ENCODE measurements at places on chromosomes 2 and 18.

GRCh38 chr2:60886991-60887390, 5.6 kb downstream of the REL start:
- no peak for DNase-seq

DNA sequence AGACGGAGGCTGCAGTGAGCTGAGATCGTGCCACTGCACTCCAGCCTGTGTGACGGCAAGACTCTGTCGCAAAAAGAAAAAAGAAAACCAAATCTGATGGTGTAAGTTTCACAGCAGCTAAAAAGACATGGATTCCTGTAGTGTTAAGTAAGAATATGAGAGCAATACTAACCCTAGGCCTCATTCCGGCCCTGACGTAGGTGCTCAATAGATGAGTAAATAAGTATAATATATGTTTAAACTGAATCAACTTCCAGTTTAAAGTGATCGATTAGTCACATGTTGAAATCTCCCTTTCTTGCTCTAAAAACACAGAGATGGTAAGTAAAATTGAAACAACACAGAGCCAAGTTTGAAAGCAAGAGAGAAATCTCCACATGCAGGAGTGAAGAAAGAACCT, 8.0 kb downstream of the ME2 start:
- DNase-seq: no peak

- DNase-seq: no peak
These were observed 74.8 kb upstream of the FRZB start for GRCh38 chr2:182941121-182941722.

GRCh38 chr18:36130039-36130831, 536 bp downstream of the ELP2 start:
- no peak for DNase-seq

DNA sequence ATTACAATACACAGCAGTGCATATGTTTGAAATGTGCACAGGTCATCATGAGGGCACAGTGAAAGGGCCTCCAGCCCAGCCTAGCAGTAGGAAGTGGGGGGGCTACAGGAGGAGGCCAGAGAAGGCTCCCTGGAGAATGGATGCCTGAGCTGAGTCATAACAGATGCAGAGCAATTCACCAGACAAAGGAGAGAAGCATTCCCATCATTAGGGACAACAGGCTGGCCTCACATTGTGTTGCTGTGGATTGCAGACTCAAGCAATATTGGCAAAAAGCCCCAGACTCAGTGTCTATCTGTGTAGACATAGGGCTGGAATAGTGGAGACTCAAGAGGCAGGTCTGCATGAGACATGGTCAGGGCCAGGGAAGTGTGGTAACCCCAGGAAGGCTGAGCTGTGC, 329.9 kb downstream of the DLGAP1 start:
- no peak for DNase-seq

- peak; percentile 24 for DNase-seq
These were observed 16.4 kb upstream of the LPIN2 start for GRCh38 chr18:3029215-3029952.

DNA sequence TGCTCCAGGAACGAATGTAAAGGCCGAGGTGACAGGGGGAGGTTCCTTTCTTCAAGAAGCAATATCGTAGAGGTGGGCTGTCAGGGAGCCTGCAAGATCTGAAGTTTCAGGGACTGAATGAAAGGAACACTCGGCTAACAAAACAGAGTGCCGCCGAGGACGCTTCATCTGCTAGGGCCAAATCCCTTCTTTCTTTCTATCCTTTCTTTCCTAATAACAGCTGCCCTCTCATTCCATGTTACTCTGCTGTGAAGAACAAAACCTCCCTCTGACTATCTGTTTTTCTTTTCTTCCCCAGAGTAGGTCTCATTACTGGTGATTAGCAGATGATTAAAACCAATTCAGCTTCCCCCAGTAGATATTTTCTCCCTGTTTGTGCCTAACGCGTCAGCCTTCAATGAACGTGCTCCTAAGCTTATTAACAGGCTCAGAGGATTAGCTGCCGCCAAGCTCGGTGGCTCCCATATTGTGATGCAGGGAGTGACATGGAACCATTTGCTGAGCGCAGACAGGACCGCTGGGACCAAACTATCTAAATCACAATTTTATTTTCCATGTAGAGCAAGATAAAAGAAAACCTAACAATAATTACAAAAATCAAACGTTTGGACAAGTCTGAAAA, 414.6 kb downstream of the TMEM182 start:
- DNase-seq: no peak

GRCh38 chr18:44798433-44799048, 117.9 kb downstream of the SETBP1 start:
- peak; percentile 5 for DNase-seq
